ENCODE measurements at places on chromosomes 1 and 21.

GRCh38 chr1:222781251-222781650 is 33.6 kb upstream of the DISP1 start:
- DNase-seq = no peak

DNA sequence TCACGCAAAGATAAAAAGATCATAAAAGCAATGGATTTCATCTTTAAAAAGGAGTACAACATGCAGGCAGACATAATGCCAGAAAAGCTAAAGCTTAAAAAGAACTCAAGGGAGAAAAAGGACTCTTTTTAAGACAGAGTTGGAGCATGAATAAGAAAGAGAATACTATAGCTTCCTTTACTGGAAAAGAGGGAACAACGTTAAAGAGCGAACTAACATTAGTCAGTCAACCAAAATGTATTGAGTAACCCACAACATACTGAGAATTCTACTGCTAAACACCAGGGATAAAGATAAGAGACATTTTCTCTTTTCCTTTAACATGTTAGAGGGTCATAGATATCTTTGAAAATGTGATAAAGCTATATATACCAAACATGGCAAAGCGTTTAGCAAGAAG is 182.0 kb downstream of the DUSP10 start:
- DNase-seq = no peak

DNA sequence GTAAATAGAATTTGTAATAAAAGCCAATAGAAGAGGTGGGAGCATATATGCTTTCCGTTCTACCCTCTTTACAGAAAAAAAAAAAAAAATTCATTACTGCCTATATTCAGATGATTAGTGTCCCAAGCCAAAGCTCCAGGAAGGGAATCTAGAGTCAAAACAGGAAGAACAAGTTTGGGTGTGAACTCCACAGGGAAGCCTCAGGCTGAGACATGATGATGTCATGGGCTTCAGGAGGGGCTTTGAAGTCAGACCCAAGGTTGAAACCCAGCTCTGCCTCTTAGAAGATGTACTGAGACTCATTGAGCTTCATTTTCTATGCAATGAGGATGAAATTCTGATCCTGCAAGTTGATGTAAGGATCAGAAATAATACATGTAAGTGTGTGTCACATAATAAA is 250.0 kb upstream of the ADGRL2 start:
- no peak for DNase-seq

DNA sequence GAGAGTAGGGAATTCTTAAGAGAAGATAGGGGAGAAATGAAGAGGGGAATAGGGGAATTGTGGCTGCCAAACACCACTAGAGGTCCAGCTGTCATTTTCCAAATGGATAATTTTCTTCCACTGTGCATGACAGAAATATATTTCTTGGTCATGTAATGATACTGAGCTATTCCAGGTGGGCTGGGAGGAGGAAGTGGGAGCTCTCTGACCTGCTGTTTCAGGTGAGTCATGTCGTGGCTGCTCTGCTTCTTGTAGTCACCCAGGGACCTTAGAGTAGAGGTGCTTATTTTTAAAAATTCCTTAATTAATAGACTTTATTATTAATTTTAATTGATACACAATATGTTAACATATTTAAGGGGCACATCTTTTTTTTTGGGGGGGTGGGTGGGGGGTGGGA is 11.9 kb downstream of the PDE4B start:
- DNase-seq = no peak

- DNase-seq = no peak
Measured at GRCh38 chr1:29180497-29181412, 945 bp downstream of the SRSF4 start.

DNA sequence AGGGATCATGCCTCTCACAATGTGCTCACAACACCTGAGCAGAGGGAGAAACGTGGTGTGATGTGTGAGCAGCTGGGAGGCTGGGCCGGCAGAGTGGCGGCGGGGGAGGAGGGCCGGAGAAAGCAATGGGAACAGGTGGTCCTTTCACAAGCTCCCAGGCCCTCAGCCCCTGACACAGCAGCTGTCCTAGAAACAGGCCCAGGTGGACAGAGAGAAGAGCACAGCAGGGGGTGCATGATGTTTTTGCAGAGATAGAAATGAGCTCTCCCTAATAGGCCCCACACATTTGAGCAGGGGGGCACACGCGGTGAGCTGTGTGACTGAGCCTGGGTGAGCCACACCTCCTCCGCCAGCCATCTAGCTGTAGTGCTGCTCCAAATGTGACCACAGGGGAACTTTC is 7.6 kb upstream of the RGS16 start:
- no peak for DNase-seq

DNA sequence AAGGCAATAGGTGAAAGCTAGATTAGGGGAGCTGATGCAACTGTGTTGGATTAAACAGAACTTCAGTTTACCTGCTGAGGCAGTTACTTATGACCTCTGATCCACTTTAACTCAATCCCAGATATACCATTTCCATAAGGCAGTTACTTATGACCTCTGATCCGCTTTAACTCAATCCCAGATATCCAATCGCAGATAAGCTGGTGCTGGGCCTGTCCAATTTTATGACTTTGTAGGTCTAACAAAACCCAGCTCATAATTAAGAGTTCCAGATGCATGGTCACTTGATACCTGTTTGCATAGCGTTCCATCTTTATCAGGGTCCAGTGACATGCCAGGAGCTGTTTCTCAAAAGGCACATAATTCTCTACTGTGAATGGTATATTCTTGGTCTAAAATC is 396.0 kb downstream of the AGBL4 start:
- DNase-seq = no peak

- DNase-seq = peak; percentile 45
Measured at GRCh38 chr1:184160236-184160635, 108.7 kb downstream of the TSEN15 start.

DNA sequence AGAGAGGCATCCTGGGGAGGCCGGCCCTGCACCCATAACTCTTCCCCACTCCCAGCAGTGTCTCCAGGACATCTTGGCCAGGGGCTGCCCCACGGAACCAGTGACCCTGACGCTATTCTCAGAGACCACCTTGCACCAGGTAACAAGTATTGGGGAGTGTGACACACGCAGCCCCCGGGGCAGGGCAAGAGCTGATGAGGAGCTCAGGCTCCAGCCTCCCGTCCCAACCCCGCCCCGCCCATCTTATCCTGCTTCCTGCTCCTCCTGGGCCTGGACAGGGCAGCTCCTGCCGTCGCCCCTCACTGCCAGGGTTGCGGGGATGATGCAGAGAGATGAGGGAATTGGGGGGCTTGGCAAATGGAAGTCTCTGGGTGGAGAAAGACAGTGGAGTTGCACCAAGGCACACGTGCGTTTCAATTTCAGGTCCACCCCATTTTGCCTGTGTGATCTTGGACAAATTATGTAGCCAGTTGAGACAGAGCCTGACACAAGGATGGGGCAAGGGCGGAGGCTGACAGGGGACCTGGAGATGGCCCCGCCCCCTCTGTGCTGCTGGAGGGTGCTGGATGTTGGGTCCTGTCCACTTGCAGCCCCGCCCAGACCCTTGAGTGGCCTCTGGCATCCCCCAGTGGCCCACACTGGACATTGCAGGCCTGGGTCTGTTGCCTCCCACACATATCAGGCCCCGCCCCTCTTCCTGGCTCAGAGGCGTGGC is 10.7 kb downstream of the CLCNKA start:
- DNase-seq = peak; percentile 53

GRCh38 chr1:174276087-174276486 is 116.8 kb downstream of the RABGAP1L start:
- no peak for DNase-seq

DNA sequence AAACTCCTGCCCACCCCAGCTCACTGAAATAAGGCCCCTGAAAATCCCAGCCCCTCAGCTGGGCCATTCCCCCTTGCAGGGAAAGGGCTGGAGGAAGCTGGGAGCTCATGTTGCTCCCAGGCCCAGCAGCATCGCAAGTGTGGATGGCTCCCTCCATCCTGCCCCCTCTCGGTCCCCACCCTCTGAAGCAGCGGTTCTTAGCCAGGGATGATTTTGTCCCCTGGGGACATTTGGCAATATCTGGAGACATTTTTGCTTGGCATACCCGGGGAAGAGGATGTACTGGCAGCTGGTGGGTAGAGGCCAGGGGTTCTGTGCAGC is 56.8 kb downstream of the PSMG1 start:
- DNase-seq = no peak

GRCh38 chr1:182087719-182088350 is 26.3 kb upstream of the ZNF648 start:
- DNase-seq = no peak

- no peak for DNase-seq
Measured at GRCh38 chr1:222096883-222097282, 355.0 kb upstream of the DUSP10 start.

DNA sequence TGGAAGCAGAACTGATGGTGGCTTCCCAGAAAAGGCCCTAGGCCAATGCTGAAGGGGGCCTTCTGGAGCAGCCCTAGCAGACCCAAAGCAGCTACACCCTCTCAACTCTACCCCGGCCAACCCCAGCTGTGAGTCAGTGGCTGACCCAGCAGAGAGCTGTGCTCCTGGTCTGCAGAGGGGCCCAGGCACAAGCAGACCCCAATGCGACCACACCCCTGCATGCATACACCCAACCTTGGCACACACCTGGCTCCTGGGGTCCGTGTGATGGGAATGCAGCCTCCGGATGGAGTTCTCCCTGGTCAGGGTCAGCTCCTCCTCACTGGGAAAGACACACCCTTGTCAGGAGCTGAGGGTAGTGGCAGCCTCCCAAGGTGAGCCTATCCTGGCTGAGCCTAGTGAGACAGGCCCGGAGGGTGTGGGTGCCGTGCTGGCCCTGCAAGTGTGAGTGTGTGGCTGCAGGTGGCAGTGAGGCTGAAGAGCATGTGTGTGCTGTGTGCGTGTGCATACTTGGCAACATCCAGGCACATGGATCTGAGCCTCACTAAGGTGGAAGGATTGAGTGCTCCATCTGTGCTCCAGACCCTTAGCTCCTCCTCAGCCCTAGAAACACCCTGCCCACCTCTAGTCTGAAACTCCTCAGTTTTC is 3.9 kb upstream of the ARHGAP30 start:
- no peak for DNase-seq

- no peak for DNase-seq
Measured at GRCh38 chr1:234975122-234975940, 153.3 kb downstream of the TOMM20 start.

GRCh38 chr1:82646888-82647287 is 846.2 kb downstream of the ADGRL2 start:
- DNase-seq = no peak

DNA sequence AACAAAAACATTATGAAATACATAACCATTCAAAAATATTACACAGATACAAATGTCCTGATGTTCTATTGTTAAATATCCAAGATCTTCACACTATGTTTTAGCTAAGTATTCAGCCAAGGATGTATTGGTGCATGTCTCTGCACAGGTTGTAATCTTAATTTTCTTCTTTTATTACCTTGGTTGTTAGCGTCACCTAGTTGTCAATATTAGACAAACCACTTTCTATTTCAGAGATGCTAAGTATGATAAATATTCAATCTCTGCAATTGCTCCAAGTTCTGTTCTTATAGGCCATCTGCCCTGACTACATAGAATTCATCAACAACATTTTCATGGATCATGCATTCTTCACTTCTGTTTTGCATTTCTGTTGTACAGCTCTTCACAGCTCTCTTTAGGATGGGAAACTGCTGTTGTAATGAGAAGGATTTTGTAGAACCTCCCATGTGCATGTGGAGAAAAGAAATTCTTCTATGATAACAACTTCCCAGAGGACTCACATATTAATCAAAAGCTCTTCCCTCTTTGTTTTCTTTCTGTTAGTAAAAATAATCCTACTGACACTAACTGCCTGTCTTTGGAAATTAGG is 380.1 kb downstream of the NUF2 start:
- no peak for DNase-seq

DNA sequence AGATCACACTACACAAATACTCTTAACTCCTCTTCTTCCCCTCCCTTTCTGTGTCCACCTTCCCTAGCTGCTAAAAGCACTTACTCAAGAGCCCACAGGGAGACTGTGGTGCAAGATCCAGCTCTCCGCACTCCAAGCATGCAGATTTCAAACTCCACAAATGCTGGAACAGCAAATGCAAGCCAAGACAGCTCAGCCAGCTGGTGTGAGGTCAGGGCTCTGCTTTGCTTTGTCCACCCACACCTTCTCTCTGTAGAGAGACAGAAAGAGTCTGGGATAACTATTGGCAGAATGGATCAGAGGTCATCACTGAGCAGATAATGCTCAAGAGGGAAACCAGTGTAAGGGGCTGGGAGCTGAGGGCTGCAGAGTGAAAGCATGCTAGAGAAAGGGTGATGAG is 45.2 kb upstream of the DPT start:
- no peak for DNase-seq
